ENCODE measurements at places on chromosomes 7 and 10.

GRCh38 chr7:41491883-41492471, 210.9 kb downstream of the INHBA start:
- DNase-seq: no peak

- no peak for DNase-seq
These were observed 514 bp downstream of the RADIL start for GRCh38 chr7:4883033-4883371.

DNA sequence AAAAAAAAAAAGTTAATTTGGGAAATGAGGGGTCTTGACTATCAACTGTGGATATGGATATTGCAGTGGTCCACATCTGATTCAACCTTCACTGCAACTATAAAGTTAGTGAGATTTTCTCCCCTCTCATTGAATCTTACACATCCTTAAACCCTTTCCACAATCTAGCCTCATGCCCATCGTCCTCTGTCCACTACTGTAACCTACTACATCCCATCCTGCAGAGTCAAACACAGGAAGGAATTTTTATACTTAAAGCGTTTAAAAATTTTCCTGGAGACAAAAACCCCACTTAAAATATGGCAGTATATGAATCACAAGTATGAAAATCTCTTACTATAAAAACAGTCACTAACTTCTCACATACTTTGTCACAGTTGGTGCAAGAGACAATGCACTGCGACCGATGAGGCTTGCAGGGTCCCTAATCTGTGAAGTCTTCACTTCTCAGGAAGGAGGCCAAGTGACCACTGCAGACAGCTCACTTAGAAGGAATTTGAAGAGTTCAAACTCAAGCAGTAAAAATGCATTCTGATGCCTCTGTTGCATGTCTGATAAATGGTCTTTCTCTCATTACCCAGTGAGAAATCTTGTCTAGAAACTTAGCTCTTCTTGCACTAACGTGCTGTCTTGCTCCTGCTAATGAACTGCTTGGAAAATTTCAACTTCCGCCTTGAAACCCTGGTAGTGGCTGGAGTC, 50.3 kb upstream of the ST8SIA6 start:
- DNase-seq: no peak

DNA sequence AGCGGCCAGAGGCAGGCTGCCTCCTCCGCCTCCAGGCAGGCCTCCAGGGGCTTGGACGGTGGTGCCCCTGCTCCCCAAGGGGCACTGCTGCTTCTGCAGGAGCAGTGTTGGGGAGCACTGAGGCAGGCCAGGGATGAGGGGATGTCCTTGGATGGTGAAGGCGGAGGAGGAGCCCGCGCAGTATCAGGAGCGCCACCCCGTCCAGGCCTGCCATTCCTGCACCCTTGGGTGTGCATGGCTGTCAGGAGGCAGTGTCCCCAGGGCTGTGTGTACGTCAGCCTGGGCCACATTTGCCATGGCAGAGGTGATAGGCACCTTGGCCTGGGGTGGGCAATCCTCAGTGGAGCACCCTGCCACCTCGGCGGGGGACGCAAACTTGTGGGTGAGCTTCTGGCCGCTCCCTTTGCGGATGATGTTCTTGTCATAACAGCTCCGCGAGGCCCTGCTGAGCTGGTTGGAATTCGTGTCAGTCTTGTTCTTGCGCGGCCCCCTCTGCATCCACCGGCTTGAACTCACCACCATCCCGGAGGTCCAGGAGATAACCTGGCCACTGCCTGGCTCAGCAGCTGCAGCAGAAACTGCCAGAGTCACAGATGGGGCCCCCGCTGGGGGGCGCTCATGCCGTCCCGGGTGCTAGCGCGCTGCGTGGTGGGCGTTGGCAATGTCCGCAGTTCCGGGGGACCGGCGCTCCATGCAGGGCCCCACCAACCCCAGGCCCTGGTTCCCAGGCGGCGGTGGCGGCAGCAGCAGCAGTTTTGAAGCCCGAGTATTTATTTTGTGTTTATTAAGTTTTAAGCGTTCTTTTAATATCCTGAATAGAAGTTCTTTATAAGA, 182.3 kb upstream of the ADCY1 start:
- DNase-seq: no peak

DNA sequence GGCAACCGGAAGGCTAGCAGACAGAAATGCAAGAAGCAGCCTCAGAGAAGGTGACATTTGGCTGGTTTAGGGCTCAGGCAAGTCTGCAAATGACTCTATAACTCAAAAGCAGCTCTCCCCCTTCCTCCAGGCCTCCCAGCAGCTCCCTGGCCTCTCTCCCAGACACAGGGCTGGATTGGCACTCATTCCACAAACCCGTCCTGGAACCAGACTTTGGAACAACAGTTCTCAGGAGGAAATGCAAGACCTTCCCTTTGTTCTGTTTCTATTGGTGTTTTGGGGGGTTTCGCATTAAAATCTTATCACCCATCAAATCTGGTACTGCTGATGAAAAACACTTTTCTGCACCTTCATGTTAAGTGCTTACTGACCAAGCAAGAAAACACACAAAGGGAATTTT, 40.3 kb upstream of the EFCAB10 start:
- no peak for DNase-seq

DNA sequence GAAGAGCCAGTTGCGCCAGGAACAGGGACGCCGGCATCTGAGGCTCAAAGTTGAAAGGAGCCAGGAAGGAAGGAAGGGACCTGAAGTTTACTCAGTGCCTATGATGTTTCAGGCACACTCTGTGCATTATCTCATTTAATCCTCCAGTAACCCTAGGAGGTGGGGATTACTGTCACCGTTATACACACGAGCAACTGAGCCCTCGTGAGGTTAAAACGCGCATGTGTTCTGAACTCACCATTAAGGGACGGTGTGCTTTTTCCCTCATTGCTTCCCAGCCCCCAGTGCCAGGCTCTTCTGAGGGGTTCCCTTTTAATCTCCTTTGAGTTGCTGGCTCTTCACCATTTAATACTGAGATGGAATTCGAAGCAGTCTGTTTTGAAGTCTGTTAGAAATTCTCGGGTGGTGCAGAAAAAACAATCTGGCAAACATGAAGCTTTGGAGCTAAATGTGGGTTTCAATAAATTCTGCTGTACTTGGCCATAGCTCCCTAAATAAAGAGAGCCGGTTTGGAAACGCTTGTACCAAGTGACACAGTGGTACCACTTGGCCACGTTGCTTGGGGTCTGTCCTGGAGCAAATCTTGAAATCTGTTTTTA, 102.2 kb downstream of the TAX1BP1 start:
- no peak for DNase-seq
